IMR-90 (cell line): ENCODE measurements at places on chromosomes 1 and 21. TPM values are rescaled to one million over a fixed set of nuclear protein-coding genes. Genes with fewer than 3 reads are reported as not detected.

ERO1B gene
- polyA plus RNA-seq = 0.52 and 0.60 TPM in 2 replicates

WLS gene
- polyA plus RNA-seq = 105 and 152 TPM in 2 replicates

FMO1 gene
- not detected in 2 replicates for polyA plus RNA-seq

ELAPOR1 gene
- 1.6 and 1.7 TPM in 2 replicates for polyA plus RNA-seq

WNT9A gene
- 0.36 and 0.42 TPM in 2 replicates for polyA plus RNA-seq

FCMR gene
- polyA plus RNA-seq = 0.09 and 0.29 TPM in 2 replicates

DNA sequence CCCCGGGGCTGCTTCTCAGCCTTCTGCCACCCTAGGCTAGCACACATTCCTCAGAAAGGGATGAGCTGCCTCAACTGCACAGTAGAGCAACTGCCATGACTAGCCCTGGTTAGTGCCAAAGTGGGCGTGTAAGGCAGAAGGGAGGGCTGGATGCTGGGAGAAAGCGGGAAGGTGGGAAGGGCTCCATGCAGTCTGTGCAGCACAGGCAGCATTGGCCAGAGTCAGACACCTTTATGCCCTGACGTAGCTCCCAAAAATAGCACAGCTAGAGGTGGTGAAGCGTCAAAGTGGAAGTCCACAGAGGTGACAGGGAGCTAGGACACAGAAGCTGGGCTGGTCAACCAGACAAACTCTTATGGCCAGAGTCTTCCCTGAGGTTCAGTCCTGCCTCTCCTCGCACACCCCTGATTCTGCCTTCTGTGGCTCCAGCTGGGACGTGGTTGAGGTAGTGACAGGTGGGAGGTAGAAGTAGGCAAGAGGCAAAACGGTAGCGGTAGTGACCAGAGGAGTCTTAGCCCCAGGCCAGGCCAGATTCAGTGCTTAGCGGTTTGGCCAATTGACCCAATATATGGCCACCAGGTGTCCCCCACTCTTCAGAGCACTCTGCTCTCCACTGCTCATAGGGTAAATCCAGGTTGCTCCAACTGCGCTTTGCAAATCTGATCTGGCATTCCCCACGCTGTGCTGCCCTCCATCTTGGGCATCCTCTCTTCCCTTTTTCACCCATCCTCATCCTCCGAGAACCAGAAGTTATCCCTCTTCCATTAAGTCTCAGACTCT lies 45.6 kb downstream of the DDX20 start:
- no peak for DNase-seq

DNA sequence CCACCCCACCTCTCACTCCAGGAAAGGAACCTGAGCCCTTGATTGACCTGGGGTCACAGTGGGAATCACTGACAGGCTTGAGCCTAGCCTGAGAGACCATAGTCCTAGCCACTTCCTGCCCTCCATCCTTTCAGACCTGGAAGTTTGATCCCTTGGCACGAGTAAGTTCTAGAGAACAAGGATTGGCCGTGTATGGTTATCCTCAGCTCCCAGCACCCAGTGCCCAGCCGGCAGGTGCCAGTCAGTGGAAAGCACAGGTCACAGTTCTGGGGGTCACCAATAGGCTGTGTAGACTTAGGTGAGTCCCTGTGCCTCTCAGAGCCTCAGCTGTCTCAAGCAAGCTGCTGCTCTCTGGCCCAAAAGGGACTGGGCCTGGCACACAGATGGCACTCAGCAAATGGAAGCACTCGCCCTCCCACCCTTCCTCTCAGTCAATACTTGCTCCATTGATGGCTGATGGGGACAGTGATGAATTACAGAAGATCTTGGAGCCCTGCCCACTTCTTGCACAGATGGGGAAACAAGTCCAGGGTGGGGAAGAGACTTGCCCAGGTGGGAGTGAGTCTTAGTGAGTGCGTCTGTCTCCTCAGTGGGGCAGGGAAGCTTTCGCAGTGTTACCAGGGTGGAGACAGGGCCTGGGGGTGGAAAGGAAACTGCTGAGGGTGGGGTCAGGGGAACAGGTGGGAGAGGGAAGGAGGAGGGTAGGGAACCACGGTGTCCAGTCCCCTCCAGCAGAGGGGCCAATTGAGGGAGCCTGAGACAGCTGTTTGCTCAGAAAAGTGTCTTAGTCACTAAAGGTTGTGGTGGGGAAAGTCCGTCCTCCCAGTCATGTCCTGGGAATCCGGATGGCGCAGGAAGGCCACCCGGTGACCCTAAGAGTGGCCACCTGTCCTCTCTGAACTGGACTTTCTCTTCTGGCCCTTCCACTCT lies 2.6 kb upstream of the KCNQ4 start:
- peak; percentile 32 for DNase-seq

GRCh38 chr1:214427871-214428277 lies 123.5 kb downstream of the PTPN14 start:
- peak; percentile 98 for DNase-seq

GRCh38 chr1:151594143-151594625 lies 17.7 kb upstream of the SNX27 start:
- no peak for DNase-seq

IL20 gene
- not detected in 2 replicates for polyA plus RNA-seq

- no peak for DNase-seq
Observed at GRCh38 chr1:235157150-235157549, 3.9 kb downstream of the RBM34 start.

ALPL gene
- polyA plus RNA-seq = 2.2 and 2.4 TPM in 2 replicates

DNA sequence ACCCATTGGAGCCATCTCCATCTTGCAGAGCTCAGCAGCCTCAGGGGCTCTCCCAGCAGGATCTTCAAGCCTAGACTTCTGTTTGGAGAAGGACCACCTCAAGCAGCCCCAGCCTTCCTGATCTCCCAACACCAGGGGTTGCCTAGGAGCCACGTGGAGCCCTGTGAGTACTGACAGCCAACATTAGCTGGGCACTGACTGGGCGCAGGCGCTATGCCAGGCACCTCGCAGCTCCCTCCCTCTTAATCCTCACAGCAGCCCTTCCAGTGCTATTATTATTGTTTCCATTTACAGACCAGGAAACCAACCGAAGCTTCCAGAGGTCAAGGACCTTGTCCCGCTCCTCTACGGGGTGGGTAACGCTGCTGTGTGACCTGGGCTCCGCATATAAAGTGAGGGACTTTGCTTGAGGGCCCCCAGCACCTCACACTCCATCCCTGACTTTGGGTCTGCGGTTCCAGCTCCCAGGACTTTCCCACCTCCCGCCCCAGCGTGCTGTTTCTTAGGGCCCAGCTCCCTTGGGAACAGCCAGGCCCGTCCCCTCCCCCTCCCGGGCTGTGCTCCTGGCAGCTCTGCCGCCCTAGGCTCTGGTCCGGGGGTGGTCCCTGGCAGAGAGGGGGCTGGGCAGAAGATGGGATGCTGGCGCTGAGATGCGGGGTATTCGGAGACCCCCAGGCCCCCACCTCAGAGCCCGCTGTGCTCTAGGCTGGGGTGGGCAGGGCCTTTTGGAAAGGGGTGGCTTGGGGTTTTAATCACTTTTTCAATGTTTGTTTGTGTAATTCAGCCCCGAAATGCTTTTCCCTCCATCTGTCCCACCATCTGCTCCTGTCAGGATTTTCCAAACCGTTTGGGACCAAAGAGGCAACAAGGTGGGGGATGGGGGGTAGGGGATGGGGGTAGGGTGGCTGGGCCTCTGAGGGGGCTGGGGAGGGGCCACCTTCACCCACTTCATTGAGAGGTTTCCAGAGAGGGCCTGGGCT lies 4.1 kb upstream of the HPCA start:
- no peak for DNase-seq

GRCh38 chr1:229689273-229689672 lies 63.2 kb downstream of the URB2 start:
- no peak for DNase-seq

- no peak for DNase-seq
Observed at GRCh38 chr21:45506836-45507522, 35.3 kb downstream of the SLC19A1 start.

RIMKLA gene
- polyA plus RNA-seq = not detected in 2 replicates
